ENCODE measurements at places on chromosomes 13 and 19.

DNA sequence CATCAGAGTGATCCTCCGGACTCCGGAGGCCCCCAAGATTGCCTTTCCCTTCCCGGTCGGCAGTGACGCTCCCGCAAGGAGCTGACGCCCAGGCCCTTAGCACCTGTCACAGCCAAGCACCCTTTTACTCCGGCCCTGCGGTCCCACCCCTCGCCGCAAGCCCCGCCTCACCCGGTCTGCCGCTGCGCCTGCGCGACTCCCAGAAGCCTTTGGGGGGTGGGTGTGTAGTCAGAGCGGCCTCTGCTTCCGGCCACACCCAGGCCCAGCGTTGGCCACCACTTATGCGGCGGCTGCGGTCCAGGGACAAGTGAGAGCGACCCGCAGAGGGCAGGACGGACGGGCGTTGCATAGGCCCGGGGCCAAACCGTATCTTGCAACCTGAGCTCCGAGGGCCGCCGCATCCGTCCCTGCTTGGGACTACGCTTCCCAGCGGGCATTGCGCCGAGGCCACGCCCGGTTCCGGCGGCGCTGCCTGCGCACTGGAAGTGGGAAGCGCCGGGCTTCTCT, 441 bp upstream of the ZFP28 start:
- DNase-seq = peak; percentile 90

DNA sequence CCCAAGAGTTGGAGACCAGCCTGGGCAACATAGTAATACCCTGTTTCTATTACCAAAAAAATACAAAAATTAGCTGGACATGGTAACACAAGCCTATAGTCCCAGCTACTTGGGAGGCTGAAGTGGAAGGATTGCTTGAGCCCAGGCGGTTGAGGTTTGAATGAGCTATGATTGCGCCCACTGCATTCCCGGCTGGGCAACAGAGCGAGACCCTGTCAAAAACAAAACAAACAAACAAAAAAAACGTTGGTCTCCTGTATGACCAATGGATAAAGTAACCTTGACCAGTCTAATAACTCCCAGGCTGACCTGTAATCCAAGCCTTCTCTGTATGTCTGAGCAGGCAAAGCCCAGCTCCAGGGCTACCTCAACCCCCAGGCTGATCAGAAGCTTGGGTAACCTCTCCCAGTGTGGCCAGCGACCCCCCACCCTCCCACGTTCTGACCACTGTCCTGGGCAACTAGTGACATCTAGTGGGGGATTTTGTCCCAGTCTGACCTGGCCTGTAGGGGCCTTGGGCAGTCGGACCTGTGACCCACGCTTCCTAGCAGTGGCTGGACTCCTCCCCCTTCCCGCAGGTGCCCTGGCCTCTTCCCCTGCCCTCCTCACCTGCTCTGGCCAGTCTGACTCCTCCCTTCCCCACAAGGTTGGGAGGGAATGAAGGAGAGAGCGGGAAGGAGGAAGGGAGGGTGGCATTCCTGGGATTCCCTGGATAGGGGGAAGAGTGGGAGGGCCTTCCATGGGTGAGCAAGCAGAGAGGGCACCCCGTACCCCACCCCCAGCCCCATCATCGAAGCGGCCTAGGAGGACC, 1.0 kb upstream of the BCAM start:
- DNase-seq = no peak

DNA sequence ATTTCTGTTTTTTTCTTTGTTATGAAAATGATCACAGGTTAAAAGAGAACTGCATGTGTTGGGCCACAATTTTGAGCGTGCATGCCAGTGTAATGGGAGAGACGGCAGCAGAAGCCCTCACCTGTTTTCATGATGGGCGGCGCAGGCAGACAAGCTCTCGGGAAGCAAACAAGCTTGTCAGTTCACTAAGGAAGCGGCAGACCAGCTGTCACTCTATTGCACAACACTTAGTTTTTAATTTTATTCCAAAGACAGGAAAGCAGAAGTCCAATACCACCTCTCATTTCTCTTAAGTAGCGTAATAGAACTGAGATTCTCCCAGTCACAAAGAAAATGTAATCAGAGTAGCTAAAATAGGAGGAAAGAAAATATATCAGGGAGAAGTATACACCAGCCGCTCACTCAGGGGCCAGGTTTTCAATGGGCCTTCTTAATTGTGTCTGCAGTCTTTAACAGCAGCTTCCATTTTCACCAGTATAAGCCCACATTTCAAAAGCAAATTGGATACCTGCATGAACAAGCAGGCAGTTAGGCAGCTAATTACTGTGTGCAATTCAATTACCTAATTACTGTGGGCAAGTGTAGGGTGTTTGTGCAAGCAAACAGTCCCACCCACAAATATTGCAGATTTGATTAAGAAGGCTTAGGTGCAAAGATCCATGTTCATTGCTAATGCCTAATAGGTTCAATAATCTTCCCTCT, 711.4 kb downstream of the DIAPH3 start:
- no peak for DNase-seq

GRCh38 chr13:41465241-41465847, 8.0 kb downstream of the RGCC start:
- peak; percentile 20 for DNase-seq

DNA sequence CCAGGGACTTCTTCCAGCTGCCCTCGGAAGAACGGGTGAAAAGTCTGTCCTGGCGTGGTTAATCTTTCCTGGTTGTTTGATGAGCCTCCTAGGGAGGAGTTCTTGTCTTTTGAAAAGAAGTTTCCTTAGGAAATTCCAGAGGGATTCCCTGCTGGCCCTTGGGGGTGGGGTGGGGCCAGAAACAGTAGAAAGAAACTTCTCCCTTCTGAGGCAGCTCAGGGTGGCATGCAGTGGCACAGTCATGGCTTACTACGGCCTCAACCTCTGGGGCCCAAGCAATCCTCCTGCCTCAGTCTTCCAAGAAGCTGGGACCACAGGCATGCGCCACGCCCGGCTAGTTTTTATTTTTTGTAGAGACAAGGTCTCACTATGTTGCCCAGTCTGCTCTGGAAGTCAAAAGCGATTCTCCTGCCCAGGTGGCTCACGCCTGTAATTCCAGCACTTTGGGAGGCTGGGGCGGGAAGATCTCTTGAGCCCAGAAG, 1.5 kb downstream of the ZNF101 start:
- DNase-seq = no peak

GRCh38 chr19:10091895-10092641, 6.0 kb downstream of the SHFL start:
- no peak for DNase-seq

DNA sequence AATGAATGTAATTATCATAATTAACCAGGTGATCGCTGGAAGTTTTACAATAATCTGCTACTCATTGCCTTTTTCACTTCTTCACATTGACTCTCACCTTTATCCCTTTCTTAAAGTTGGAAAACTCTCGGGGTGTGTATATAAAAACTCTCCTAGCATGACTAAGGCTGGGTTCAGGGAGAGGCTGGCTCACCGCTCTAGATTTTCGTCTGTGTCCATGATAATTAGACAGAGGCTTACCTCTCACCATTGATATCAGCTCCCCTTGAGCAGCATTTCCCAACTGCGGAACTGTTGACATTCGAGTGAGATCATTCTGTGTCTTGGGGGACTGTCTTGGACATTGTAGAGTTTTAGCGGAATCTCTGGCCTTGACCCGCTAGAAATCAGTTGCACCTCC, 39.4 kb downstream of the NFIX start:
- no peak for DNase-seq

DNA sequence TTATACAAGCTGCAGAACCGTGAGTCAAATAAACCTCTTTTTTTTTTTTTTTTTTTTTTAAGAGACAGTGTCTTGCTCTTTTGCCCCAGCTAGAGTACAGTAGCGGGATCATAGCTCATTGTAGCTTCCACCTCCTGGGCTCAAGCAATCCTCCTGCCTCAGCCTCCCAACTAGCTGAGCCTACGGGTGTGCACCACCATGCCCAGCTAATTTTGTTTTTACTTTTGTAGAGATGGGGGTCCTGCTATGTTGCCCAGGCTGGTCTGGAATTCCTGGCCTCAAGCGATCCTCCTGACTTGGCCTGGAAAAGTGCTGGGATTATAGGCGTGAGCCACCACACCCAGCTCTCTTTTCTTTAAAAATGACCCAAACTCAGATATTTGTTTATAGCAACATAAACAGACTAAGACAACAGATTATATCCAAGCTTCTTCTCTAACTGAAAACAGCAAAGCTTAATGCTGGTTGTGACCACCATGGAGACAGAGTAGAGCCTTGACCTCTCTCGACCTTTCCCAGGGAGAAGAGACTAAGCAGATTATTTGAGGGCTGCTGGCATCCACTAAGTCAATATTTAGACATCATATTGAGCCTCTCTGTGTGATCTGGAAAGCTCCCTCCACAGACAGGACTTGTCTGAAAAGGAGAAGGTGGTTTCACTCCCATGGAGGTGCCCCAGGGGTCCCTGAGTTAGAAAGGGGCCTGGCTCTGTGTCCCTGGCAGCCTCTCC, 150.0 kb downstream of the KCTD15 start:
- no peak for DNase-seq

DNA sequence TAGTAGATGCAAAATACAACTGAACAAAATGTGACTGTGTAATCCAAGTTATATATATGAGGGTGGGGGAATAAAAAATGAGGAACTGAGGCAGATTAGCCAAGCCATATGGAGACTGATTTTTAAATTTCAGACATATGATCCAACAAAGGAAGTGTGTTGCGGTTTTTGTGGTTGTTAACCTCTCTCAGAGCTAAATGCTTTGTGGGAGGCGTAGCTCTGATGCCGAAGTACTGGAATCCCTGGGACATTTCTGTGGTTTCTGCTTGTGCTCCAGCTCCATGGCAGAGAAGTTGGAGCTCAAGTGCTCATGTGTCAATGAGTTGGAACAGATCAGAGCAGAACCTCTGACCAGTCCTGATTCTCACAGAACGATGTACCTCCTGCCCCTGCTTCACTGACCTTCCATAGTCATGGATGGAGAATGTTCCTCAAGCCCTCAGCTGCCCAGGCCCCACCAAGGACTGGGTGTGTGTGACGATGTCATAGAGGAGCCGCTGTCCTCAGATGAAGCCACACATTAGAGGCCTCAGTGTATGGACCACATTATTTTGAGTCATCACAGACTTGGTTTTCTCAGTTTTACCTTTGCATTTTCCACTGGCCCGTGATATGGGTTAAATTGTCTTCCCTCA, 107.6 kb downstream of the SOX1 start:
- DNase-seq = no peak

- DNase-seq = peak; percentile 21
Measured at GRCh38 chr13:114128624-114129522, 3.5 kb downstream of the RASA3 start.

DNA sequence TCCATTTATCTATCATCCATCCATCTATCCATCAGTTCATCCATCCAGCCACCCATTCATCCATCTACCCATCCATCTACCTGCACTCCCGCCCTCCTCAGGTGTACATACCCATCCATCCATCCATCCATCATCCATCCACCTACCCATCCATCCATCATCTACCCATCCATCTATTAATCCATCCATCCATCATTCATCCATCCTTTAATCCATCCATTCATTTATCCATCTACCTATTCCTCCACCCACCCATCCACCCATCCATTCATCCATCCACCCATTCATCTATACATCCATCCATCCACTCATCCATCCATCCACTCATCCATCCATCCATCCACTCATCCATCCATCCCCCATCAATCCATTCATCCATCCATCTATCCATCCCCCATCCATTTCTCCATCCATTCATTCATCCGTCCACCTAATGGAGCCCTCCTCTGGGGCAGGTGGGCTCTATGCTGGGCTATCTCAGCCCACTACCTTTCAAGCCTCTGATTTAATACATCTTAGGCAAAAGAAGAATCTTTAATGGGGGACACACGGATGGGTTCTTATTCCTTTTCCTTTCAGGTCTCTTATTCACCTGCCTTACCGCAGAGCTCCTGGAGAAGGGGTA, 178.9 kb downstream of the URI1 start:
- no peak for DNase-seq

DNA sequence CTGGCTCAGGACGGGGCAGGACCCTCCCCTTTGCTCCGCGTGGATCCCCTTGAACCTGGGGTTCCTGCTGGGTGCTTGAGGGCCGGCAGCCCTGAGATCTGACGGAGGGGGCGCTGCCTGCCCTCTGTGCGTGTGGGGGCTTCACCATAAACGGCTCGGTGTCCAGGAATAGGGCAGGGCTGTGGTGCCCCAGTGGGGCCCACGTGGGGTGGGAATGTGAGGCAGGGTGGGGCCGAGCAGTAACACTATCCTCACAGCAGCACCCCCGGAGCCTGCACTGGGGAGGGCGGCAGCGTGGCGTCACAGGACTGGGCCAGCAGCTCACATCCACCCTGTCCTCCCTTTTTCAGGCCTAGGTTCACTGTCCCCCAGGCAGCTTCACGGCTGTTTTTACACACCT, 38.0 kb downstream of the GAS6 start:
- DNase-seq = no peak

- DNase-seq = no peak
Measured at GRCh38 chr19:33580026-33580644, 41.6 kb upstream of the CHST8 start.

- DNase-seq = peak; percentile 22
Measured at GRCh38 chr13:40518481-40518882, 148.0 kb downstream of the FOXO1 start.

DNA sequence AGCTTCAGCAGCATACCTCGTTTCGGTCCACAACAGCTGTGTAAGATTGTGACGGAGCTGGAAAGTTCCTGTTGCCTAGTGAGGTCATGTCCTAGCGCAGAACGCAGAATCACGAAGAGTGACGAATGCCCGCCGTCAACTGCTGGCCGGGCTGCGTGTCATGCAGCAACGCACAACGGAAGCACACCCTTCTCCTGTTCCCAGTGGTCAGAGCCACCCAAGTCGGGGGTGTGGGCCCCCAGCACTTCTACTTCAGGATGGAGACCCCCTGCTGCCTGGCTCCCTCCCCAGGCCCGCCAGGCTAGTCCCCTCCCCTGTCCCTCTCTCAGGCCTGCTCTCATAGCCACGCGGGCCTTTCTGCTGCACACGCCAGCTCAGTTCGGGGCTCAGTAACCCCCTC, 25.9 kb downstream of the C2CD4C start:
- DNase-seq = no peak

DNA sequence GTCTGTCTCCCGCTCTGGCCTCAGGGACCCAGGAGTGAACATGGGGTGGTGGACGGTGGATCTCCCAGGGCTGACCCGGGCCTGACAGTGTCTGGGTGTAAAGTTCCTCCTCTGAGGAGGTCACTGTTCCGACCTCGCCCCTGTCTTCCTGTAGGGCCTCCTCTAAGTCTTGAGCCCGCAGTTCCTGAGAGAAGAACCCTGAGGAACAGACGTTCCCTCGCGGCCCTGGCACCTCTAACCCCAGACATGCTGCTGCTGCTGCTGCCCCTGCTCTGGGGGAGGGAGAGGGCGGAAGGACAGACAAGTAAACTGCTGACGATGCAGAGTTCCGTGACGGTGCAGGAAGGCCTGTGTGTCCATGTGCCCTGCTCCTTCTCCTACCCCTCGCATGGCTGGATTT, at the start of gene SIGLEC9:
SIGLEC9 (plus strand) TSS at position 178 of the 400 bp plus-strand sequence; CDS start at position 247, 69 bp downstream.
- DNase-seq = no peak

GRCh38 chr19:48102870-48103751, 7.5 kb downstream of the PLA2G4C start:
- no peak for DNase-seq

All from amygdala (tissue), 56 donors.